ENCODE measurements at places on chromosomes 16 and 17. TPM values are rescaled to one million over a fixed set of nuclear protein-coding genes. Genes with fewer than 3 reads are reported as not detected.

HYDIN gene
- total RNA-seq = 0.51 TPM

MYH2 gene
- total RNA-seq = not detected

RAB40B gene
- total RNA-seq = 19.9 TPM

MFSD6L gene
- 0.11 TPM for total RNA-seq

MT1E gene
- total RNA-seq = 136 TPM

PAFAH1B1 gene
- 115 TPM for total RNA-seq

CORO7 gene
- total RNA-seq = 11.6 TPM

SLC38A8 gene
- total RNA-seq = 3.1 TPM

- no peak for DNase-seq
Observed at GRCh38 chr16:56161658-56162057, 29.6 kb upstream of the GNAO1 start.

- DNase-seq = no peak
Observed at GRCh38 chr16:30152517-30152916, 29.5 kb upstream of the MAPK3 start.

- no peak for DNase-seq
Observed at GRCh38 chr17:6090253-6090652, 20.1 kb downstream of the WSCD1 start.

GRCh38 chr16:87170310-87170709 is 146.9 kb downstream of the C16orf95 start:
- no peak for DNase-seq

DNA sequence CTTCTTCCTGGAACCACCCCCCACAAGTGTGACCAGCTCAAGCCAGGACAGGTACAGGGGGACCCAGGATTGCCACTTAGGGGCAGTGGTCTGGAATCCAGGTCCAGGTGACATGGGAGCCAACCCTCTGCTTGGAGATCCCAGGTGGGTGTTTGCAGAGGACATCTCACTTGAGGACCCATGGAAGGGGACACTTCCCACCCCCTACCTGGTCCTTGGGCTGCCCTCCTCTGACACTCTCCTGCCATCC is 145.5 kb downstream of the SEC14L1 start:
- no peak for DNase-seq

DNA sequence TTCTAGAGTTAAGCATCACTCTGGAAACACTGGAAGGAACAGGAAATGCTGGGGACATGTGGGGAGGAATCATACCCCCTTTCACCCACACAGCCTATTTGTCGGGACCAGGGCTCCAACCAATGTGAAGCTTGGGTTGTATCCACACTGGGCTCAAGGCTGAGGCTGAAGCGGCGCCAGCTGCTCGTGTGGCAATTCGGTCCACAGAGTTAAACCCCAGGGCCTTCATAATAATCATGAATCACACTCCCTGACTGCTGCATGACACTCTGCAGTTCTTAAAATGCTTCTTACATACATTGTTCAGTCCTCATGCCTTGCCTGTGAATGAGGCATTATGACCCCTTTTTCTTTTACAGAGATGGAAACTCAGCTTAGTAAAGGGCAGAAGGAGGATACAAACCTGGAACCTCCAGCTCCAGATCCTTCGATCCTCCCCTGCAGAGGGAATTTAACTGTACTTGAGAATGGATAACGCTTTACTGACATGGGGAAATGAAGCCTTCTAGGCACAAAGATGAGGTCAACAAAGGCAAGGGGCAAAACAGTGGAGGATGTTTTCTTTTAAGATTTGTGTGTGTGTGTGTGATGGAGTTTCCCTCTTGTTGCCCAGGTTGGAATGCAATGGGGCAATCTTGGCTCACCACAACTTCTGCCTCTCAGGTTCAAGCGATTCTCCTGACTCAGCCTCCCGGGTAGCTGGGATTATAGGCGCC is 72.7 kb downstream of the SOX9 start:
- no peak for DNase-seq

DNA sequence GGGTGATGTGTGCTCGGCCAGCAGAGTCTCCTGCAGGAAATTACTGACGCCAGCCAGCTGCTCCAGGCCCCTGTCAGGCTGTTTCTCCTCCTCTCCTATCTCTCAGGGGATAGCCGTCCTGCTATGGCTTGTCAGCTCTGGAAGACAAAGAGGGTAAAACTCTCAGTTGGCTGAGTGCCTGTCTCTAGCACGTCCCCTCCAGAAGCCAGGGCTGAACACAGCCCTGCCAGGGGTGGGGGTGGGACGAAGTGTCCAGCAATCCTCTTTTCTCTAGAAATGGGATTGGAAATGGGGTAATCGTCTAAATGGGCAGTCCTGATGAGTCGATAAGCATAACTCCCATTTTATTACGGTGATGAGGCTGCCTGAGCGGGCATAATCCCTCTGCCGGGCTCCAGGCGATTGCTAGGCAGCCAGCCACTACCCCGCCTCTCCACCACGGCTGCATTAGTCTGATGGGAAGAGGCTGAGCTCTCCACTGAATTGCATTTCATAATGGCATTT is 89.1 kb upstream of the GNAO1 start:
- peak; percentile 77 for DNase-seq

- DNase-seq = no peak
Observed at GRCh38 chr17:14360856-14361255, 60.0 kb downstream of the HS3ST3B1 start.

- DNase-seq = no peak
Observed at GRCh38 chr16:48366165-48367093, 18.8 kb downstream of the SIAH1 start.

DNA sequence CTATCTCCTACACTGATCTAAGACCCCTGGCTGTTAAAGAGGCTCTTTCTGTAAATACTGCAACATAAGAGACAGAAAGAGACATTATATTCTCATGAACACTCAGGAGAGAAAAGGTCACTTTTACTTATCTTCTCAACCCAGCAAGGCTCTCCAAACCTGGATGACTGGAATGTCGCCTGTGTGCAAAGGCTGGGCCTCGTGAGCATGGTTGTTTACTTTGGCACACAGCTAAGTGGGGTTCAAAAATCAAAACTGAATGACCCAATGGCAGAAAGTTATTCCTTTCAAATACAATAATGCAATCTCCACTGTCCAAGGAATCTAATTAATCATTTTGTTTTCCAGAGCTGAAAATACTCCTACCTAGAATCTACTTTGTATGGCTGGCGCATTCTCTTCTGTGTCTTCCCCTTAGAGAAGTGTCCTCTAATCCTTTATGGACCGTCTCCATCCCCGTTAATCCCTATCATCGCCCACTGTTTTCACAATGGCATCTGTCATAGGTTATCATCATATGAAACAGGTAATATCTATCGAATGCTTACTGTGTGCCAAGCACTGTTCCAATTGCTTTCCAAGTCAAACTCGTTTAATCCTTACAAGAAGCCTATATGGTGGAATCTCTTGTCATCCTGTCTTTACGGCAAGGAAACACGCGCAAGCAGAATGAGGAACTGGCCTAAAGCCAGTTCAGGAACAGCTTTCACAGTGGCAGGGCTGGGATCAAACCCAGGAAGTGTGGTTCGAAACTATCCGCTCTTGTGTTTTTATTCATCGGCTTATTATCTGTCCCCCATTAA is 1.3 kb downstream of the SLX4 start:
- no peak for DNase-seq

GRCh38 chr17:34299027-34299426 is 13.5 kb downstream of the CCL11 start:
- DNase-seq = no peak

DNA sequence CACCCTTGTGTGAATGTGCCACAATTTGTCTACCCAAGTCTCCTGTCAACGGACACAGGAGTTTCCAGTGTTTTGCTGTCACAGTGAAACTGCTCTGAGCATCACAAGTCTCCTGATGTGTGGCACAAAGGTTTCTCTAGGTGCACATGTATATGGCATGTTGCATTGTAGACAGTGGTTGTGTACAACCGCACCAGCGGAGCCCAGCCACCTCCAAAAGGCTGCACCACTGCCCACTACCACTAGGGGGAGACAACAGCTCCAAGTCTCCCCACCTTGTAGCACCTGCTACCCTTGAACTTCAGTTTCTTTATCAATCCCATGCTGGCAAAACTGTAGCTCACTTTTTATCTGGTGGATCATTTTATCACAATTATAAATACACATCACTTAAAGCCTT is 95.5 kb upstream of the ZNF469 start:
- DNase-seq = no peak

GRCh38 chr17:72011561-72011960 is 109.3 kb upstream of the SOX9 start:
- DNase-seq = no peak

DNA sequence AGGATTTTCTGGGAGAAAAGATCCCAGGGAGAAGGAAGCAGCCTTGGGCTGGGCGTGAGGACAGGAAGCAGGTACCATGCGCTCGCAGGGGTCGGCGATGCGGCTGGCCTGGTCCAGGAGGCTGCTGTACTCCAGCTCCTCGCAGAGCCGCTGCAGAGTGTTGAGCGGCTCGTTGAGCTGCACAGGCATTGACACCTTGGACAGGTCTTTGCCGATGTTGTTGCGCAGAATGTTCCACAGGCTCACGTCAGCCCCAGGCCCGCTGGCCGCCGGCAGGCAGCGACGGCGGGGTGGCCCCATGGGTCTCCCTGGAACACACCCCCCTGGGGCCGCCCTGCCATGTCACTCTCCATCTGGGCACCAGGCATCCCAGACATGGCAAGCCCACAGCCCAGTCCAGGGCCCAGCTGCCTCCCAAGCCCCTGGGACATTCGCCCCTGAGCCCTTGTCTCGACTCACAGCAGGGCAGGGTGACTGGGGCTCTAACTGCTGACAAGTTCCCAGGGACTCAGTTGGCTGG is 8.0 kb downstream of the OSBPL7 start:
- DNase-seq = no peak

DNA sequence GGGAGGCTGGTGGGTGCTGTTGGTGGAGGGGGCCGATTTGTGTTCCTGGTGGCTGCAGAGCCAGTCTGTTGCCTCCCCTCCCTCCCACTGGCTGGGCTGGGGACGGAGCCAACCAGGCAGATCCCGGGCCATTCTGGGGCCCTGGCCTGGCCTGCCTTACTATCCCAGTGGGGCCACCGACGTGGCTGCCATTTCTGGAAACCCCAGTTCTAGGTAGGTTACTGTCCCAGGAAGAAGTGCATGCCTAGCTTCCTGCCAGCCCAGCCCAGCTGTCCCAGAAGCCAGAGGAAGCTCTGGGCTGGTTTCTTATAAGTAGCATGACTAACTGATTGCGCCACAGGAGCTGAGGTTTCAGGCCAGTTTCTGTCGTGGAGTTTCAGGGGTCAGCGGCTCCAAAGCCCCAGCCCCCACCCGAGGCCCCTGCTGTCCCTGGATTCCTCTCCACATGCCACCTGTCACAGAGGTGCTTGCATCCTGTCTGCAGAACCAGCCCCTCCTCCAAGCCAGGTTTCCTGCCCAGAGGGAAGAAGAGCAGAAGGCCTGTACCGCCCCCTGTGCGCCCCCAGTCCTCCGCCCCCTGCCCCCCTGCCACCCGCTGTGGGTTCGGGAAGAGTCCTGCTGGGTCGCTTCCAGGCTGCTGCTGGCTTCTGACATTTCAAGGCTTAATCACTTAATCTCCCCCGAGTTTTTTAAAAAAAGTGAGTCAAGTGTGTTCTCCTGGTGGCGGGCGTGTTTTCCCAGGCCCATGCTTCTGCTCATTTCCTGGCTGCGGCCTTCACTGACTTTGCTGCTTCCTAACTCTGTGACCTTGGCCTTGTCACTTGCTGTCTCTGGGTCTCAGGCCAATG is 13.2 kb downstream of the IL4R start:
- peak; percentile 90 for DNase-seq

DNA sequence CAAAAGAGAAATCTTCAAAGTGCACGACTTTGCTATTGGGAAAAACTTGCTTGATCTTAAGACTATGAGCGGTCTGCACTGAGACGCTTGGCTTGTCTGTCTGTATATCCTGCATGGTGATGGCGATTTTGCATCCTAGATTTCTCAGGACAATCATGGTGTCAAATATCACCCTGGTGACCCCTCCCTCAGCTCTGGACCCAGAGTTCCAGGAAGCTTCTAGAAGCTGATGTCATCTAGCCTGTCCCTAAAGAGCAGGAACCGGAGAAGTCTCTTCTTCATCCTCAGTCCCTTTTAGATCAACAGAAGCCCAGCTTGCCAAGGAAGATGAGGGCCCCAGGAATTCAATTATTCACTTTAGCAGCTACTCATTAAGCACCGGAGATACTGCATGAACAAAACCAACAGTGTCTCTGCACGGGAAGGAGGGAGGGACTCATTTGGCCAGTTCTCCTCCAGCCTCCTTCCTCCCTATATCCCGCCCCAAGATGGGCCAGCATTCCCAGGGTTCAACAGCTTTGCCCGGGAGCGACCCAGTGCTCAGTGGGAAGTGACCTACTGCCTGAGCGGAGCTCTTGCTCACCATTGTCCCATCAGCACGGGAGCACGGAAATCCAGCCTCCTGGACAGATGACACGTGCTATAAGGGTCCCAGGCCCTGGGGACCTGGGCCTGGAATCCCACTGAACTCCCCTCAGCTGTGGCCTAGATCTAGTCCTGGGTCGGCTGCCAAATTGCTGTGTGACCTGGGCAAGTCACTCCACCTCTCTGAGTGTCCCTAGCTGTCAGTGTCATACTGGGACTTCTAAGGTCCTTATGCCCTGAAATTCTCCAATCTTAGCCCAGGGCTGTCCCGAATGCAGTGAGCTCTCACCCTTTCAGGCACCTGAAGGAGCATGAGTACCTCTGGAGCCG is 3.8 kb downstream of the EMP2 start:
- DNase-seq = no peak

DNA sequence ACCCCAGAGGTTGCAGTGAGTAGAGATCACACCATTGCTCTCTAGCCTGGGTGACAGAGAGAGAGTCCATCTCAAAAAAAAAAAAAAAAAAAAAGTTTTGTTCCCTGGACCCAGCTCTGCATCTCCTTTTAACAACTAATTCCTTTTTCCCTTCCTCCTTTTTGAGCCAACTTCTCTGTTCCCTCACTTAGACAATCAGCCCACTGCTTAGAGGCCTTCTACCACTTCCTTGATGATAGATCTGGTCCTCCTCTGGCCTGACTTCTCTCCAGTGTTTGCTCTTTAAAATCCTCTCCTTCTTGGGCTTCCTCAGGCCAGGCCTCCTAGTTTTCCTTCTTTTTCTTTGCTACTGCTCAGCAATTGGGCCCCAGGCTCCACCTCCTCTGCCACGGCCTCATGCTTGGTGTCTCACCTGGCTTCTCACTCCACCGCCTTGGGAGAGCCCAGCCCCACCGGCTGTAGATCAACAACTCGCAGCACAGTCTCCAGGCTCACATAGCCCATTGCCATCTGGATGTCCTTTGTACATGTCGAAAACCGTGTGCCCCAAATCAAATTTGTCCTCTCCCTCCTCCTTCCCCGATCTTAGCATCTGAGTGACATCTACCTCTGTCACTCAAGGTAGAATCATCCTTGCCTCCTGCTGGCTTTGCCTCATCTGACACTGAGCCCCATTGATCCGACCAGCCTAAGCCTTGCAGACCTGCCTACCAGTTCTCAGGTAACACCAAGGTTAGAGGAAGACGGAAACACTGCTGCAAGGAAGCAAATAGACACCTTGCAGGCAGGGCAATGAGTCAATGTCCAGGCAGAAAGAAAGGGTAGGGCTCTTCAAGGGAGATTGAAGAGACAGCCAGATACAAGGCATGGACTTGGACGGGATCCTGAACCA is 17.4 kb downstream of the ARHGAP27 start:
- no peak for DNase-seq

GRCh38 chr16:787978-788398 is at the start of gene RPUSD1:
Gene RPUSD1, minus strand, starts transcription at chr16:788381. Its CDS starts 644 bp downstream, at chr16:787737.
- DNase-seq = no peak
